ENCODE measurements at places on chromosomes 3 and 15.

GRCh38 chr3:57815036-57815435 is 58.9 kb downstream of the SLMAP start:
- no peak for DNase-seq

DNA sequence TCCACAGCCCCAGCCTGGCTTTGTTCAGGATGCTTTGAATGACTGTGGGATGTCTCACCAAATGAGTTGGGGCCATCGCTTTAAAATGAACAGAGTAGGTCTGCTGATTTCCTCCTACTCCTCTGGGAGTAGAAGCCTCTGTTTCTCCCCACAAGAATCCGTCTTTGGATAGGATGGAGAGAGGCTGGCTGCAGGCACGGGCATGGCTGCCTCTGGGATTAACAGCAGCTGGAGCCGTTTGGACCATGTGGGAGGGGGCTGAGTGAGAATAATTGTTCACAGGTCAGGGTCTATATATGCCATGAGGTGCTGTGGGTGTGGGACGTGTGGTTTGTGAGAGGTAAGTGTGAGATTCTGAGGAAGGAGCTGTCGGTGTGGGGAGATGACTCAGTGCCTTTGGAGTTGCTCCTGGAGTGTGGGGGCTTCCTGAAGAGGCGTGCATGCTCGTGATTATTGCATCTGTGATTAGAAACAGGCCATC is 48.0 kb upstream of the APEH start:
- no peak for DNase-seq

- no peak for DNase-seq
Measured at GRCh38 chr15:82128401-82129148, 82.8 kb upstream of the MEX3B start.

DNA sequence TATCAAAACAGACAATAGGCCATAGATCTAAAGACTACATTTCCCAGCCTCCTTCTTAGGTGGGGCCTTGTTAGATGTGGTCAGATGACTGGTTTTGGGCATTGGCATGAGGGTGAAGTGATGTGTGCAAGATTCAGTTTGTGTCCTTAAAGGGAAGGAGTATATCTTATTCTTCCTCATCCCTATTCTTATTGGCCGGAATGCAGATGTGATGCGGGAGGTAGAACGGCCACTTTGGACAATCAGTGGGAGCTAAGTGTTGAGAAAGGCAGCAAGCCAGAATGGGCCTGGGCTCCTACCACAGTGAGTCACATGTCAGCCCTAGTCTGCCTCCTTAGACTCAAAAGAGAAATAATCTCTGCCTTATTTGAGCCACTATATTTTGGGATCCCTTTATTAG is 89.8 kb upstream of the MEX3B start:
- no peak for DNase-seq

DNA sequence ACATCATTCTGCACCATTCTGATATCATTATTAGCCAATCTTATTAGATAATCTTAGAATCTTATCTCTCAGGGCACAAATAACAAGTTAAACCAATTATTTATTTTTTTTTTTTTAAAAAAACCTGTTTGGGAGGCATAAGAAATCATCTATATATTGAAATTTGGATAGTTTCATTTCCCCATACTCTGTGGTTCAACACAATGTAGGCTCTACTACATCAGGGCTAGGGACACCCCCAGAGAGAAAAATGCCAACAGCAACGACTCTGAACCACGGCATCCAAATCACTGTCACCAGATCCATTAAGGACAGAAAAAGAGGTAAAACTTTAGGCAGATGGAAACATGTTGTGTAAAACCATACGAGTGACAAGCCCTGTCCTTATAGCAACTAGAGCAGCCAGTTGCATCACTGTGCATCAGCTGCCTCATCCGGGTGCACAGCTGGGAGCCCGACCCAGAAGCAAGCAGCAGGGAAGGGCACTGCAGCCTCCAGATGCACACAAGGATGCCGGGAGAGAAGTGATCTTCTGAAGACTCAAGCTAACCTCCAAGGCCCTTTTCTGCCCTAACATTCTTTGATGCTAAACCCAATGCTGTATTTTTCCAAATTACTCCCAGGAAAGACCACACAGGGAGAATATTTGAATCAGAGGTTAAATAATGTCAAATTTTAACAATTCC is 381.1 kb downstream of the CTNNB1 start:
- no peak for DNase-seq

DNA sequence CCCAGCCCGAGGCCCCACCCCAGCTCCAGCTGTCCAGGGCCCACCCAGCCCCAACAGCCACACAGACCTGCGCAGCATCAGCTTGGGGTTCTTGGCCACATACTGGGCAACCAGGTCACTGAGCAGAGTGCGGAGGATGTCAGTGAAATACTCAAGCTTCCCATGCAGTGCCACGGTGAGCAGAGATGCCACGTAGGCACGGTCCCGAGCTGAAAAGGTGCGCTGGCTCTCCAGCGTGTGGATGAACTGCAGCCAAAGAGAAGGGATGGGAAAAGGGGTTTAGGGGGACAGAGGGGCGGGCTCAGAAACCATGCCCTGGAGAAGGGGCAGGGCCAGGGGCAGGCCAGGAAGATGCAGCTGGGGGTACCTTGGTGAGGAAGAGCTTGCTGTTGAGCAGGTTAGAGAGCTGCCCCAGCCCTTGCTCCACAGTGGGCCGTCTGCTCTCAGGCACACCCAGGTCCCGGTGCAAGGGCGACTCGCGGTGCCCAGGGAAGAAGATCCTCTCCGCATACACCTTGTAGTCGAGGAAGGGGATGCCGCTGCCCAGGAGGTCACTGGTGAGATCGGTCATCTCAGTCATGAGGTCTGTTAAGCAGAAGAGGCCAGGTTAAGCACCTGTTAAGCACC is 17.4 kb downstream of the PLXNB1 start:
- no peak for DNase-seq

- DNase-seq, result no peak
Measured at GRCh38 chr15:89107984-89108383, 19.7 kb downstream of the ABHD2 start.

Data from NCI-H2081 (cell line).